Smooth muscle cell of the coronary artery (primary cell): ENCODE measurements at places on chromosomes 2 and 18. TPM values are rescaled to one million over a fixed set of nuclear protein-coding genes. Genes with fewer than 3 reads are reported as not detected.

The HAAO gene
- 0.38 and 0.47 TPM in 2 replicates for total RNA-seq

The CAVIN2 gene
- 18.4 and 57.7 TPM in 2 replicates for total RNA-seq

The RBM43 gene
- 3.9 TPM in 2 replicates for total RNA-seq

The ANO7 gene
- 0.12 and 0.23 TPM in 2 replicates for total RNA-seq

The IFIH1 gene
- 2.6 and 6.3 TPM in 2 replicates for total RNA-seq

The MDH1B gene
- total RNA-seq = 0.82 and 0.83 TPM in 2 replicates

The GDF7 gene
- under 0.01 and 2.9 TPM in 2 replicates for total RNA-seq

The OTOS gene
- total RNA-seq = 0.23 TPM in 1 of 2 replicates, not detected in the other

The SLC66A2 gene
- 31.1 and 47.4 TPM in 2 replicates for total RNA-seq

The FTCDNL1 gene
- 0.30 and 1.4 TPM in 2 replicates for total RNA-seq

The ATP8B1 gene
- total RNA-seq = 39.1 and 48.6 TPM in 2 replicates

The RAX gene
- total RNA-seq = not detected in 2 replicates

The UGT1A8 gene
- under 0.01 and 0.08 TPM in 2 replicates for total RNA-seq

The IKZF2 gene
- total RNA-seq = 7.6 and 10.8 TPM in 2 replicates

The ACMSD gene
- not detected in 2 replicates for total RNA-seq

The XIRP2 gene
- under 0.01 TPM in 1 of 2 replicates, not detected in the other for total RNA-seq

The DNER gene
- total RNA-seq = 0.60 and 0.82 TPM in 2 replicates

The SCYGR6 gene
- total RNA-seq = not detected in 2 replicates

The PHLPP1 gene
- total RNA-seq = 2.3 and 5.7 TPM in 2 replicates

The ZNF804A gene
- under 0.01 and 0.83 TPM in 2 replicates for total RNA-seq

The DYNAP gene
- not detected in 2 replicates for total RNA-seq

The RESP18 gene
- not detected in 2 replicates for total RNA-seq

The TCF7L1 gene
- 1.9 and 2.0 TPM in 2 replicates for total RNA-seq

The NHEJ1 gene
- 10.3 and 20.4 TPM in 2 replicates for total RNA-seq

The SLC40A1 gene
- 28.9 and 359 TPM in 2 replicates for total RNA-seq

The ABCG5 gene
- not detected in 2 replicates for total RNA-seq

The PKDCC gene
- total RNA-seq = 28.9 and 147 TPM in 2 replicates

The IL18R1 gene
- total RNA-seq = 1.1 and 4.3 TPM in 2 replicates

The GALNT3 gene
- 0.08 TPM in 1 of 2 replicates, not detected in the other for total RNA-seq

The TXNDC2 gene
- not detected in 2 replicates for total RNA-seq

The TSN gene
- total RNA-seq = 19.9 and 39.7 TPM in 2 replicates

The CHRNA1 gene
- total RNA-seq = not detected in 2 replicates

The SLC4A5 gene
- 0.08 TPM in 1 of 2 replicates, not detected in the other for total RNA-seq

The ANKRD30BL gene
- total RNA-seq = not detected in 2 replicates

The CCDC68 gene
- 1.1 and 2.2 TPM in 2 replicates for total RNA-seq

The CRYGD gene
- not detected in 2 replicates for total RNA-seq

The ANKRD53 gene
- total RNA-seq = 0.15 and 0.23 TPM in 2 replicates

The AQP12A gene
- not detected in 2 replicates for total RNA-seq

The DNMT3A gene
- 18.8 and 25.6 TPM in 2 replicates for total RNA-seq

The RNF144A gene
- 1.7 and 5.1 TPM in 2 replicates for total RNA-seq

The PLGLB1 gene
- 0.38 TPM in 1 of 2 replicates, not detected in the other for total RNA-seq

The EML4 gene
- total RNA-seq = 19.5 and 56.8 TPM in 2 replicates

The PSMA8 gene
- not detected in 2 replicates for total RNA-seq

The ASTL gene
- total RNA-seq = not detected in 2 replicates
